Hematopoietic multipotent progenitor cell treated with erythropoietin and hydrocortisone succinate and interleukin-3 and kit ligand, for 8 days (in vitro differentiated cells): ENCODE measurements at places on chromosomes 12 and 14.

GRCh38 chr12:109727039-109727723, 13.6 kb downstream of the FAM222A start:
- DNase-seq = no peak

GRCh38 chr12:9605483-9605882, 2.2 kb downstream of the KLRB1 start:
- DNase-seq = peak; percentile 7

GRCh38 chr12:66055837-66056319, 74.7 kb downstream of the LLPH start:
- DNase-seq = no peak

- DNase-seq = no peak
Measured at GRCh38 chr12:30692470-30692869, 3.2 kb downstream of the IPO8 start.

DNA sequence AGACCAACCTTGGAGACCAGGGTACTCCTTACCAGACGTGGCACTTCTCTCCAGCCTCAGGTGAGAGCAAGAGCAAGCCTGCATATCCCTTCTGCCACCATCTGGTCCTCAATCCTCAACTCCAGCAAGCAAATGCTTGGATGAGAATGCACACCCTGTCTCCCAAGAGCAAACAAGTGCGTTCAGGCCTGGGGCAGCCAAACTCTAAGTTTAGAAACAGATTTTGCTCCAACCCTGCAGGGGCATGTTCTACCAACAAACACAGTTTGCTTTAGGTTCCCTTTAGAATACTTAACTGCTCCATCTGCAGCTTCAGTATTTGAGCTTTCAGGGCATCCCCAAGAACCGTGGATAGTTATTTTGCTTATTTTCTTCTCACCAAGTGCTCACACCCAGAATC, 55.9 kb upstream of the FICD start:
- no peak for DNase-seq

DNA sequence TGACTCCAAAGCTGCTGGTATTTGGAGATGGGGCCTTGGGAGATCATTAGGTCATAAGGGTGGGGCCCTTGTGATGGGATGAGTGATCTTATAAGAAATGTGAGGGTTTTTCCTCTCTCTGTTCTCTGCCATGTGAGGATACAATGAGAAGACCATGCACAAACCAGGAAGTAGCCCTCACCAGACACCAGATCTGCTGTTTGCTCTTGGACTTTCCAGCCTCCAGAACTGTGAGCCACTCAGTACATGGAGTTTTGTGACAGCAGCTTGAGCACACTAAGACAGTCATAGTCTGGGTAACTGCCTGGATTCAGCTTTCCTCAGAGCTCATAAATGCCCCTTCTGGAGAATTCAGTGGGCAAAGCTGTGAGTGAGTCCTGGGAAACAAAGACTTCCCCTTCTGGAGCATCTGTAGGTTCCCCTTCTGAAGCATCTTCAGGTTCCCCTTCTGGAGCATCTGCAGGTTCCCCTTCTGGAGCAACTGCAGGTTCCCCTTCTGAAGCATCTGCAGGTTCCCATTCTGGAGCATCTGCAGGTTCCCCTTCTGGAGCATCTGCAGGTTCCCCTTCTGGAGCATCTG, 11.0 kb upstream of the PPP4R3A start:
- no peak for DNase-seq

- DNase-seq = no peak
Measured at GRCh38 chr14:68359022-68359836, 433.6 kb downstream of the ZFP36L1 start.

DNA sequence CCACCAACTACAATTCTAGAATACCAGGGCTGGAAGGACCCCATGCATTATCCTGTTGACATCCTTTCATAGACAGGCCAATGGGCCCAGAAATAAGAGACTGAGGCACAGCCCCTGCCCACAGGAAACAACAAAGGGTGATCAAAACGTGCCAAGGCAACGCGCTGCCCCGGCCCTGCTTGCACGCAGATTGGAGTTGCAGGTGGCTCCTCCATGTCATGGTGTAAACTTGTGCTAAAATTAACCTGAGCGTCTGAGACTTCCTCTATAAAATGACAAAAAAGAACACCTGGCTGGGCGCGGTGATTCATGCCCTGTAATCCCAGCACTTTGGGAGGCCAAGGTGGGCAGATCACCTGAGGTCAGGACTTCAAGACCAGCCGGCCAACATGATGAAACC, 30.1 kb downstream of the SPRING1 start:
- DNase-seq = no peak

GRCh38 chr12:31895449-31896150, 63.6 kb upstream of the RESF1 start:
- no peak for DNase-seq

DNA sequence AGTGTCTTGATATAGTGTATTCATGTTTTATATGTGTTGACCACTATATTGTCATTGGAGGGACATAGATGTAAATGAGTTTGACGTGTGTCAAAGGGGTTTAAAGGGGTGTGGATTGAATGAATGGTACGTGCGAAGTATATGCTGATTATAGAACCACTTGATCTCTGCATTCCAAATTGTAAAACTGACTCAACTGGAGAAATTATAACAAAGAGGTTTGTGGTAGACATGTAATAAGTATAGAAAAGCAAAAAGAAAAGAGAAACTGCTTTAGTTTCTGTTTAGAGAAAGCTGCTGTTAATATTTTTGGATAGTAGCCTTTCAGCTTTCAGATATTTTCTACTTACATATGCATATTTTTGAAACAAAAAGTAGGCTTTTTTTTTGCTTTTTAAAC, 8.9 kb upstream of the MYRFL start:
- DNase-seq = no peak

DNA sequence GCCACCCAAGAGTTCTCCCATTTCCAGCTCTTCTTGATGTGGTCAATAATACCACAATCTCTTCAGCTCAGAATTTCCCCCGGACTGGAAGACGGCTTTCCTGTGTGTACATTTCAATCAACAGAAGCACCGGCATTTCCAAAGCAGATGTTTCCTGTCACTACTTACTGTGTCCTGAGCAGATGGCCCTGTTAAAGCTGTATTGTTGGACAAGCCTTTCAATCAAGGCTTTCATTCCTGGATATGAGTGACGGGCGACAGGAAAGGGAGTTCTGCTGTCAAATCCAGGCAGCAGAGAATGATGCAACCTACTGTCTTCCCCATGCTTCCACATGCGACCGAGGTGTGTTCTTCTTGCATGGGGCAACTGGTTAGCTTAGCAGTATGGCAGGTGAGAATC, 76.4 kb upstream of the CCDC60 start:
- DNase-seq = no peak

DNA sequence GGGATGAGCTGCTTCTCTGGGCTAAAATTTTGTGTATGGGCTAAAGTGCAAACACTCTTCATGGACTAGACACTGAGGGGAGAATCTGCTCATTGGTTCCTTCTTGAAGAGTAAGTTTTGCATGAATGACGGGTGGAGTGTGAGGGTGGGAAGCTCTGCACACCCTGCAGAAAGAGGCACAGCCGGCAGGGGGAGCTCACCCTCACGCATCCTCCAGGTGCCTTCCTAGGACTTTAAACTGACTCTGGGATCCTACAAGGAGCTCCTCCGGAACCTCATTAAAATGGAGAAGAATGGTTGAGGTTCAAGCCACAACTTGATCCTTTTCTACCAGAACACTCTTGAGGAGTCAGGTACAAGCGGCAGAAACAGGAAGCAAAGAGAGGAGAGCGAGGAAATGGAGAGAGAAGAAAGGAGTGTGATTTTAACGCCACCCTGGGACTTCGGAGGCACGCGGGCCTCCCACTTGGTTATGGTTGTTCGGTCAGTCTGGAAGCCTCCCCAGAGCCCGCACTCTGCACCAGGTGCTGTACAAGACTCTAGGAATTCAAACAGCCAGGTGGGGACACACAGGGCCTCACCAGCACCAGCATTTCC, 87.5 kb downstream of the SETD3 start:
- DNase-seq = peak; percentile 54

GRCh38 chr14:83992857-83993256, 1537.1 kb upstream of the FLRT2 start:
- DNase-seq = no peak

DNA sequence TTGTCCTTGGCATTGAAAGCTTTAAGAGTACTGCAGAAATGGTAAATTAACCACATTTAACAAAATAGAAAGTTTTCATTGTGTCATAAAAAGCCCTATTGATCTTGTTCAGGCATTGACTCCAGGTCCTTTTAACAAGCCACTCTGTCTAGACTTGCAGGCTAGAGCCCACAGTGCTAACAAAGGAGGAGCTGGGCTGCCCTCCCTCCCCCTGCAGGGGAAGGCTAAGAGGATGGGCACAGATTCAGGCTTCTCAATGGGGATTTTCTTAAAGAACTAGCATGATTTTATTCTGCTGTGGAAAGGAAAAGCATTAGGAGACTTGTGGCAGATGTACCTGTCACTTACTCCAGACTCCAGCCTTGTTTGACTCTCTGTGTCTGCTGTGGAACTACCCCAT, 463.6 kb downstream of the NRXN3 start:
- DNase-seq = no peak

GRCh38 chr14:102020058-102020971, 55.9 kb downstream of the DYNC1H1 start:
- no peak for DNase-seq

DNA sequence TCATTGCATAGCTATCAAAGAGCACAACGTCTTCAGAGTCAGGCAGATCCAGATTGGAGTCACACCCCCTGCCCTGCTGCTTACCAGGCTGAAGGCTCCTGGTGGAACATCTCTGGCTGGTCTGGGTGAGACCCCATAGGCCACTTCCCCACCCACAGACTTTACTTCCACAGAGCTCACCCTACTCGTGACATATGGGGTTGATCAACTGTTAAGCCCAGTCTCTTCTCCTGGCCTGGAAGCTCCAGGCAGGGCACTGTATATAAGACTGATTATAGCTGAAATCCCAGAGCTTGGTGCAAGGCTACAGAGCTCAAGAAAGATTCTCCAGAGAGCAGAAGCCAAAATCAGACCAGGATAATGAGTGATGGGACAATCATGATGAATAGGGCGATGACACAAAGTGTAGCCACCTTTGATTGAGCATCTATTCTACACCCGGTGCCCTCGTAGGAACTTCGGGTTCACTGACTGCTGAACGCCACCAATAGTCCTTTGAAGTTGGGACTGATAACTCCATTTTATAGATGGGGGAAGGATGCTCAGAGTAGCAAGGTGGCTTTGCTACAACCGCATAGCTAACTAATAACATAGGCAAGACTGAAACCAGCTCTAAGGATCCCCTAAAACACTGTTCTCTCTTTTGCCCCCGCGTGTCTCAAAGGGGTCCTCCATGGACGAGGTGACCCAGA, 287.8 kb downstream of the BCL11B start:
- DNase-seq = no peak

DNA sequence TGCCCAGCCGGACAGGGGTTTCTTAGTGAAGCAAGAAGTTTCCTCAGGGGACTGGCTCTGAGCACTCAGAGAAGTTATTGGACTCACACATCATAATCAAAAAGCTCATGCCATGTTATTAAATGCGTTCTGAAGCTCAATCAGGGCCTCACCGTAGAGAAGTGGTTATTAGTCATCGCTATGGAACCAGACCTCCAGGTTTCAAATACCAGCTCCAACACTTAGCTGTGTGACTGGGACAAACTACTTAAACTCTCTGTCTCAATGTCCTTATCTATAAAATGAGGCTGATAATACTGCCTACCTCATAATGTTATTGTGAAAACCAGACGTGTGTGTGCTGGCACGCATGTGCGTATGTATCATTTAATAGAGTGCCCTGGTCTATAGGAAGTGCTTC, 7.3 kb downstream of the STAT6 start:
- DNase-seq = no peak

GRCh38 chr12:48932878-48933277, 7.6 kb upstream of the FKBP11 start:
- no peak for DNase-seq

GRCh38 chr12:2324387-2324786, 271.6 kb downstream of the CACNA1C start:
- DNase-seq = no peak

DNA sequence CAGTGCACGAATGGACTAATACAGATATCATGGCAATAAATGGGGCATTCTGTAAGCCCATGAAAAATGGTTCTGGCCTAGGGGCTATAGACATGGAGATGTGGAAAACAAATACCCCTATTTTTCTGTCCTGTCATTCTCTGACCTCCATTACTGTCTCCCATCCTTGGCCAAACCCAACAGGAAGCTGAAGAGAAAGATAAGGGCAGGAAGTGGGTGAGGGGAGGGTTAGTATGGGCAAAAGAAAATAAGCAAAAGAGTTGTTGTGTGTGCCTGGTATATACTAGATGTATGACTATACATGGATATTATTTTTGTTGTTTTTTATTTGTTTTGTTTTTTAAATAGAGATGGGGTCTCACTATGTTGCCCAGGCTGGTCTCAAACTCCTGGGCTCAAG, 339.3 kb downstream of the PCNX1 start:
- peak; percentile 26 for DNase-seq

GRCh38 chr12:42585841-42586216, 3.7 kb downstream of the PRICKLE1 start:
- no peak for DNase-seq
